Heart right ventricle (tissue), 16 donors: ENCODE measurements at places on chromosomes 4 and X.

- no peak for DNase-seq
Observed at GRCh38 chr4:6719611-6720179, 3.7 kb downstream of the BLOC1S4 start.

DNA sequence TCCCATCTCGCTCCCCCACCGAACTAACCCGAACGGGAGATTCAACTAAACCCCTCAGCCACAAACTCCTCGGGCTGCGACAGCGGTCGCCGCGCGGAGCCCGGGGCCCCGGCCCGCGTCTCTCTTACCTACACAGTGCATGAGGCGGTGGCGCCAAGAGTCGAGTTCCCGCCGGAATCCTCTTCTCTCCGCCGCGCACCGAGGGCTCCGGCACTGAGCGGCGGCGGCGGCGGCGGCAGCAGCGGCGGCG lies 160 bp downstream of the LCORL start:
- DNase-seq, result no peak

DNA sequence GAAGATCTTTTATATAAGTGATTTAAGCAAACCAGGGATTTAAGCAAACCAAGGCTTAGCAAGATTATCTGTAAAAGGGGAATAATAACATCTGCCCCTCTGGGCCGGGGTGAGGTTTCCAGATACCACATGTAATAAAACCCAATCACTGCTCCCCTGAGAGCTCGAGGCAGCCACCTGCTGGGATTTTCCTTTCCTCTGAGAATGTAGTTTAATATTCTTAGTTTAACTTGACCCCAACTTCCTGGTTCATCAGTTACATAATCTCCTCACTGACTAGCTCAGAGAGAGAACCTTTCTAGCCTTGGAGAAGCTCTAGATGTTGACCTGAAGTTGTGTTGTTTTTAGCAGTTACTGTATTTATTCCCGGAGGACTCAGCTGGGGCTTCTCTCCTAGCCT lies 322.4 kb downstream of the ARHGAP10 start:
- DNase-seq, result no peak

GRCh38 chr4:3353752-3354454 lies 61.1 kb downstream of the RGS12 start:
- no peak for DNase-seq

DNA sequence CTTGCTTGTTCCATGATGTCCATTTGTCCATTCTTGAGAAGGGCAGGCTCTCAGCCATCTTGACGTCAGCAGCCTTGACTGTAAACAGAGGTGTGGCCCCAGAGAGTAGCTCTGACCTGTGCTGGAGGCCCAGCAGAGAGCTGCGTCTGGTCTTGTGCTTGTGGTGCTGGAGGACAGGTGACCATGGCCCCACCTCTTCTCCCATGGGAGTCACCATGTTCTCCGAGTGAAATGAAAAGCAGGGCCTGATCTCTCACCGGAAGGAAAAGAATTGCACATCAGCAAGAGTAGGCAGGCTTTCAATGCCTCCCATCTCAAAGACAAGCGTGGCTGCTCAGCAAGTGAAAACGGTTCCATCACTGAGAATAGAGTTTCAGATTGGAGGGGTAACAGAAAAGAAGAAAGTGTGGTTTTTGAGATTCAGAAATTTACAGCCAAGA lies 11.5 kb downstream of the PARM1 start:
- no peak for DNase-seq

- no peak for DNase-seq
Observed at GRCh38 chr4:150591406-150591805, 9.5 kb downstream of the MAB21L2 start.

DNA sequence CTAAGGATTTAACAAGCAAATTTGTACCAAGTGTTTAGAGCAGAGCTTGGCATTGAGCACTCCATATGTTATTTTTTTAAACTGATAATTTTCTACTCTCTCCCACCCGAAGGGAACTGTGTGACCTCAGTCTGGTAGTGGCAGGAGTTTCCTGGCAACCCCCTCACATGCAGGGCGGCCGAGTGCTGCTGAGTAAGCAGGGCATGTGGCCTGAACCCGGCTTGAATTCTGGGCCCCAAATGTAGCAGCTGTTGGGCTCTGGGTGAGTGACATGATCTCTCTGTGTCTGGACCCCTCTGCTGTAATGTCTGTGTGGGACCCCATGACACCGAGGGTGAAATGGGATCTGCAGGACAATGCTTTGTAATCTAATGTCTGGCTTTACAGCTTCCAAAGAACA lies 13.6 kb upstream of the C4orf50 start:
- no peak for DNase-seq

DNA sequence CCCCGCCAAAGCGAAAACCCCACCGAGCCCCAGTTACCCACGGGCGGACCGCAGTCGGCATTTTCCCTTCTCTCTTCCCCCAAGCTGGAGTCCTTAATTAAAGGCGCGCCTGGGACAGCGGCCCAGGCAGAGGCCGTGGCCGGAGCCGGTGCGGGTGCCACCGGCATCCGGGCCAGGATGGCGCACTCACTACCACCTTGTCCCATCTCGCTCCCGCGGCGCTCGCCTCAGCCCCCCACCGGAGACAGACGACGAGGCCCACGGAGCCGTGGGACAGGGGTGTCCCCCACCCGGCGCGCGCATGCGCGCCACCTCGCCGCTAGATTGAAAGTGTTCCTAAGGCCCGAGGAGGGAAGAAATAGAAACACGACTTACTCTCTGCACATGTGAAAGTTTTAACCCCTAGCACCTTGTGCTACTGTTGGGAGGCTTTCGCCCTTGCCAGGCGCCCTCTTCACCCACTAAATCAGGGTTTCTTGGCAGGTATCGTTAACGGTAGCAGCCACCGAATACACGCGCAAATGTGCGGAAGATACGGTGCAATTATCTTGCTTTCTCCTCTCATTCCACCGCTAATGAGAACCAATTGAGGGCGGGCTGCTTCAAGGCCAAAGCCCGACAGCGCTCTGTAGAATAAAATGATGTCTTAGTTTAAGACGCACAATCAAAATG lies 64.3 kb upstream of the CCDC160 start:
- DNase-seq, result peak; percentile 44

- no peak for DNase-seq
Observed at GRCh38 chrX:11672213-11672612, 6.5 kb upstream of the ARHGAP6 start.

DNA sequence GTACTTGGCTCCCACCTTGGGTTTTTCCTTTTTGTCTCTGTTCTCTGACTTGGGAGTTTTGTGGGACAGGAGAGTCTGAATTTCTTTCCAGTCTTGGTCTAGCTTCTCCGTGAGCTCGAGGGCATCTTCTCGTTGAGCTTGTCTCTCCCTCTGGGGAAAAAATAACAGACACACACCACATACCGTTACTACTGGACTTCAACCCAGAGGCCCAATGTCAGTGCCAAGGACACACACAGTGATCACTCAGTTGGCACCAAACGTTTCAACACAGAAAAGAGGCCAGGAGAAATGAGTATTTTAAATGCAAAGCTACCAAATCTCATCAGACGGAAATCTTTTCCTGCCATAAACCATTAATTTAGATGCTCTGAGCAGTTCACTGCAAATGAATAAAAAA lies 9.7 kb downstream of the NOP14 start:
- DNase-seq, result no peak

DNA sequence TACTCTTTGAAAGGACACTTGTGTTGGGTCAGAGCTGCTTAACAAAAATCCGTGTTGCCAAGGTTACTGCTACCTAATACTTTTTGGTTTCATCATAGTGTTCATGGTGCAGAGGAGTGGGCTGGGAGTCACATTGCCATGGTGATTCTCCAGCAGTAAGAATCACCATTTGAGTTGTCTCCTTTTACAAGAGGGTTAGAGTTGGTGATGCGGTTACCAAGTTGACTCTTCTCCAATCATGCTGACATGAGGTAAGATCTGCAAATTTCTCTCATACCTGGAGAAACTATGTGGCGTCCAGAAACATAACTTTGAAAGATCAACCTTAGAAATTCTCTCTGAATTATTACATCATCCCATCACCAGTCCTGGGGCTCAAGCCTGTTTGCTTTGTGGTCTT lies 242.9 kb upstream of the CNKSR2 start:
- no peak for DNase-seq

- no peak for DNase-seq
Observed at GRCh38 chrX:11480626-11481025, 185.1 kb downstream of the ARHGAP6 start.

DNA sequence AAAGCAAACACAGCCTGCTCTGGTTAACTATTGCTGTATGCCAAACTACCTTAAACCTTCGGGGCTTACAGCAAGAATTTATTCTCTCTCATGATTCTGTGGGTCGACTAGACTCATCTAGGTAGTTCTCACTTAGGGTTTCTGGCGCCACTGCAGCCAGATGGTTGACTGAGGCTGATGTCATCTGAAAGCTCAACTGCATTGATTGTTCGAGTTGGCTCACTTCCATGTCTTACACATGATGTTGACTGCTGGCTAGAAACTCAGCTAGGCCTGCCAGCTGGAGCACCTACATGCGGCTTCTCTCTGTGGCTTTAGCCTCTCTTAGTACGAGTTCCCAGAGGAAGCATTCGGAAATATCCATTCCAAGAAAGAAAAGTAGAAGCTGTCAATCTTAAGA lies 103.2 kb downstream of the SRPX start:
- no peak for DNase-seq

- no peak for DNase-seq
Observed at GRCh38 chr4:37717576-37717975, 31.4 kb upstream of the RELL1 start.

- DNase-seq, result no peak
Observed at GRCh38 chr4:163663454-163664225, 169.2 kb downstream of the TMA16 start.

DNA sequence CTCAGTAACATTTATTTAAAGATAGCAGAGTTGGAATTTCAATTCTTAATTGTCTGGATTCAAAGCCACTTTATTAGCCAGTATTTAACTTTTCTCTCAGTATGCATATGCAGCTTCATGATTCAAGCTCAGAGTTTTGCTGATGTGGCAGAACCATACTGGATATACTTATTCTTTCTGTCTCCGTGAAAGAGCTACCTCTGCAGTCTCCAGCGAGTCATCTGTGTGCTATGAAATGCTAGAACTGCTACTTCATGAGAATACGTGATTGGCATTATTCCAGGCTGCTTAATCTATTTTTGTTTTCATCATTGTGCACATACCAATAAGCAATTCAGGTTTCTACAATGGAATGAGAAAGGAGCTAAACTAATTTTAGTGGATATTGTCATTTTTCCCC lies 743.7 kb downstream of the C4orf33 start:
- no peak for DNase-seq

DNA sequence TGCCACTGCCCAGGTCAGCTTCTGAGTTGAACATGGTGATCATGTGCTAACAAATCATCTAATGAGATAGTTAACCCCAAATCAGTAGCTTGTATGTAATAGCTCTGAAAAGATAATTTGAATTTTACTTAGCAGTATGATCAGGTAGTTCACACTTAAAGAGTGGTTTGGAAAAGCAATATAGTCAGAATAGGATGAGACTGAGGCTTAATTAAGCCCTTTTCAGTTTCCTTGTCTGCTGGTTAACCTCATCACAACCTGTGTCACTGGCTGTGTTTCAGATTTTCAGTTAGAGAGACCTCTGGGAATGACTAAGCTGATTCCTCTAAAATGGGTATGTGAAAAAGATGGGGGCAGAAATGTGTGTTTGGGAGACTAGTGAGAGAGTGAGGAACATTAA lies 38.1 kb downstream of the GPR174 start:
- no peak for DNase-seq

DNA sequence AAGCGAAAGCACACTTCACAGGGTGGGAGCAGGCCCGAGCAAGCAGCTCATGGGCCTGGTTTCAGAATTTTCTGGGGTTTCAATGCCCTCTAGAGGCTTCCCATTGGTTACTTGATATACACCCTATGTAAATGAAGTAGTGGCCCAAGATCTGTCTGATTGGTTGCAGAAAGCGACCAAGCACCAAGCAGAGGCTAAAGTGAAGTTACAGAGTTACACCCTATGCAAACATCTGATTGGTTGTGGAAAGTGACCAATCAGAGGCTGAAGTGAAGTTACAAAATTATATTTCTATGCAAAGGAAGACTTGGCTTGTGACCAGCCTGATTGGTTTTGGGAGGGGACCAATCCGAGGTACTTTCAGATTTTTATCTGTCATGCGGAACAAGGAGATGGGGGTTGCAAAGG lies 8.2 kb downstream of the FHIP1A start:
- no peak for DNase-seq

GRCh38 chr4:122533841-122534240 lies 77.3 kb upstream of the IL2 start:
- DNase-seq, result no peak

DNA sequence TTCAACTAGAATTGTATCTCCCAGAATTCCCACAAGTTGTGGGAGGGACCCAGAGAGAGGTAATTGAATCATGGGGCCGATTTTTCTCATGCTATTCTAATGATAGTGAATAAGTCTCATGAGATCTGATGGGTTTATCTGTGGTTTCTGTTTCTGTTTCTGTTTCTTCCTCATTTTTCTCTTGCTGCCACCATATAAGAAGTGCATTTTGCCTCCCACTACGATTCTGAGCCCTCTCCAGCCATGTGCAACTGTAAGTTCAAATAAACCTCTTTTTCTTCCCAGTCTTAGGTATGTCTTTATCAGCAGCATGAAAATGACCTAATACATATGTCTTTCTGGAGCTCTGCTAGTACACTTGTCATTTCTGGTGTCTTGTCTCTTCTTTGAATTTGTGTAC lies 22.1 kb upstream of the OR13H1 start:
- DNase-seq, result no peak

GRCh38 chrX:75638332-75638731 lies 115.5 kb upstream of the ZDHHC15 start:
- DNase-seq, result no peak
